ENCODE measurements at places on chromosomes 4 and X. TPM values are rescaled to one million over a fixed set of nuclear protein-coding genes. Genes with fewer than 3 reads are reported as not detected.

DNA sequence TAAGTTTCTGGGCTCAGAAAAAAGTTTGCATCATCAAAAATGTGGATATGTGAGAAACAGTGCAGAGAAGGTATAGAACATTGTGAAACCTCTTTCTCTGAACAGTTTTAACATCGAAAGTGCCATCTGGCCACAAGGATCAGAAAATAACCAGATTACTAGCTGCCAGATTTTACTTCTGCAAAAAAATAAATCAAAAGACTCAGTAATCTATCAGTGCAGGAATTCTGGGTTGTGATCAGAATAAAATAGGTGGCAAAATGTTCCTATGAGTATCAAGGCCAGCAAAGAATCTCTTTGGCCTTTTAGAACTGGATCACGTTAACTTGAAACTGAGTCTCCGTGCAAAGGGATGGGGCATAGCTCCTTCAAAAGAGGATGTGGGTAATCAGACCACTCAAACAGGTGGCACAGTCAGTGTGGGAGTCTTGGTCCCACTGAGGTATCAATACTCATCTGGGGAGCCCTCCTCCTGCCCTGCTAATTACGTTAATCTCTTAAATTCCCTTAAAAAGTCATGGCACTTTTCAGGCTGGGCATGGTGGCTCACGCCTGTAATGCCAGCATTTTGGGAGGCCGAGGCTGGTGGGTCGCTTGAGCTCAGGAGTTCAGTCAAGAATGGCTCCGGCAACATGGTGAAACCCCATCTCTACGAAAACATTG is 26.7 kb upstream of the RBM47 start:
- no peak for DNase-seq
- H3K36me3 ChIP-seq, result no peaks in the 10 kb centered on the region
- H3K27me3 ChIP-seq, result no peaks in the 10 kb centered on the region
- no peak overlapping the region for H3K27ac ChIP-seq
- no peak overlapping the region for H3K4me3 ChIP-seq

DNA sequence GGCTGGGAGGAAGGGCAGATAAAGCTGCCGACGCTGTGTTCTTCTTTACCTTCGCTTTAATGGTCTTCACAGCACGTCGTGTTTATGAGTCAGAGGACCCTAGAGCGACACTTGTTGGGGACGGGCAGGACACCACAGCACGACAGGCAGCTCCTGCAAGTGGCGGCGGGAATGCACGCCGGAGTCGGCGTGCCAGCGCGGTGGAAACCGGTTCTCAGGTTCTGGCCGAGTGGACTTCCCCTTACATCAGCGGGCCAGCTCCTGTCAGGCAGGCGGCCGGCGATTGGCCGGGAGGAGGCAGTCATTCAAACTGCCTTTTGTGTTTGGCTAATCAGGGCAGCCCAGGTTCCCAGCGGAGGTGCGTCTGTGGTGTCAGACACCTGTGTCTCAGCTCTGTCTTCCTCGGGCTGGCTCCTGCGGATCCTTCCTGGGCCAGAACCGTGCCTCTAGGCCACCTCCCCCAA is 150.9 kb downstream of the SHROOM3 start:
- peaks cover 91% of the 10 kb centered on the region for H3K4me1 ChIP-seq
- H3K4me3 ChIP-seq, result peak overlapping the region; percentile 78
- H3K27me3 ChIP-seq, result no peaks in the 10 kb centered on the region

- peaks cover 23% of the 10 kb centered on the region for H3K4me1 ChIP-seq
- H3K36me3 ChIP-seq, result no peaks in the 10 kb centered on the region
- no peak overlapping the region for H3K4me3 ChIP-seq
Observed at GRCh38 chrX:39877905-39878304, 219.9 kb downstream of the BCOR start.

DNA sequence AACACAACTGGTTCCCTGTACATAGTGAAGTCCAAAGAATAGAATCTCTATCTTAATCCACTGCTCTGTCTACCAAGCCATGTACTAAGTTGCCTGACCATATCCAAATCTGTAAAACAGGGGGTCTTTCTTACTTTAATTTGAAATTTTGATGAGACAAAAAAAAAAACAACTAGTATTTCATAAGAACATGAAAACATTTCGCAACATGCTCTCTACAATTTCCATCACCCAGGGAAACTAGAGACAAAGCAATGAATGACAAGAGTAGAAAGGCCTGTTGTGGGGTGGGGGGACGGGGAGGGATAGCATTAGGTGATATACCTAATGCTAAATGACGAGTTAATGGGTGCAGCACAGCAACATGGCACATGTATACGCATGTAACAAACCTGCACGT is 279.9 kb downstream of the PPP3CA start:
- no peaks in the 10 kb centered on the region for H3K27me3 ChIP-seq
- H3K4me1 ChIP-seq, result peaks cover 12% of the 10 kb centered on the region
- no peak overlapping the region for H3K4me3 ChIP-seq
- H3K36me3 ChIP-seq, result peaks cover under 1% of the 10 kb centered on the region

Gene CCDC149
- total RNA-seq, result 15.3 TPM

GRCh38 chr4:102862747-102863146 is 6.0 kb upstream of the CISD2 start:
- no peaks in the 10 kb centered on the region for H3K27me3 ChIP-seq
- peaks cover 14% of the 10 kb centered on the region for H3K4me1 ChIP-seq

Gene HSD17B10
- 65.8 TPM for total RNA-seq

Gene RBM47
- total RNA-seq, result 37.8 TPM

Gene TMEM128
- total RNA-seq, result 25.6 TPM

Measured in mesothelial cell of epicardium (in vitro differentiated cells).